ENCODE measurements at places on chromosomes 11 and 22.

DNA sequence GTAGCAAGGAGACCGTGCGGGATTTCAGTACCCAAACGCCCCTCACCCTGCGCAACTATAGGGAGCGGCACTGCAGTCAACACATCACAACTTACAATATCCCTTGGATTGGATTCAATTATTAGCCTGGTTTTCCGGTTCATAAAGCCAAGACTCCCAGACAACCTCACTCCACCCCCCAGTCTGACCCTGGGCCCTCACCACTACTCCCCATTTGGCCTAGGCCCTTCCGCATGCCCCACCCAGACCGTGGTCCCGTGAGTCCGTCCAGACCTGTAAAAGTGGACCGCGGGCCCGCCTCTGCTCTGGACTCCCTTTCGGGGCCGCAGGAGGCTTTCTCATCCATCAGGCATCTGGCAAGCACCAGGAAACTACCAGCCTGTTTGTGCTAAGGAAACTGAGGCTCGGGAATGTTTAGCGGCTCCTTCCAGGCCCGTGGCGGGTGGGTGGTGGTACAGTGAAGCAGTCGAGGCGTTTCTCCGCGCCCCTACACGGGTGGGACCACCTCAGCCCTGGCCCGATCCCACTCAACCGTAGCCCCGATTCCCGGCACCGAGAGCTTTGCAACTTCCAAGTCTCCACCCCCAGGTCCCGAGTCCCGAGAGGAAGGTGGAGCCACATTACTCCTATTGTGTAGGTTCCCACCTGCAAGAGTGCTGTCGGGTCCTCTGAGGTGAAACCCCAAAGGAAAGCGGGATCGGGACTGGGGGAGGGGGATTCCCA, 679 bp upstream of the DPP3 start:
- peak; percentile 50 for DNase-seq

GRCh38 chr11:118117790-118118601, 31.2 kb upstream of the SMIM35 start:
- no peak for DNase-seq

DNA sequence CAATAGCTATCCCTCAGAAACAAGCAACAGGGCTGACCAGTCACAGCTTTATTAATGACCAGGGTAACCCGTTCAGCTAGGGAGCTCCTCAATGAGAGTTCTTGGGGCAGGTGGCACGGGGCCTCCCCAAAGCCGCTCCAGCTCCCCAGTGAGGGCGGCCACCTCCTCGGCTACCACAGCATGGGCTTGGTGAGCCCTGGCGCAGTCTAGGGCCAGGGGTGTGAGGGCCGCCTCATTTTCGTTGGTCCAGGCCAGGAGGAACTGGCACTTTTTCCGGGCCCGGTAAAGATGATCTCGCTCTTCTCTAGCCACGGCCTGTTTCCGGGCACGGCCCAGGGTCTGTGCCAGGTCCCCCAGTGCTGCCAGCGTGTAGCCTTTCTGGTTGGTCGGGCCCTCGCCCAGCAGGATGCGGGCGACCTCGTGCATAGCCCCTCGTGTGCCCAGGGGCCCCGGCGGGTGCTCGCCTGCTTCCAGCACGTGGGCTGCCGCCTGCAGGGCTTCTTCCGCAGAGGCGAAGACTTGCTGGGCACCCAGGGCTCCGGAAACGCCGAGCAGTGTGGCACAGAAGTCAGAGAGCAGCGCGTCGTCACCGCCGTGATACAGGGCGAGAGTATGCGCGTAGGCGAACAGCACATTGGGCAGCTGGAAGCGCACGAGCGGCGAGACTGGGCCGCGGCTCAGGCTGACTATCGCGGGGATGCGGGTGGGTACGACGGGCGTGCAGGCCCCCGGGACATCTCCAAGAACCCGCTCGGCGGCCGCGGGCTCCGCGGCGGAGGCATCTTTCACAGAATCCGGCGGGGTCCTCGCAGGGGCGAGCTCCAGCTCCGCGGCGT, 913 bp downstream of the ZNHIT2 start:
- peak; percentile 65 for DNase-seq

DNA sequence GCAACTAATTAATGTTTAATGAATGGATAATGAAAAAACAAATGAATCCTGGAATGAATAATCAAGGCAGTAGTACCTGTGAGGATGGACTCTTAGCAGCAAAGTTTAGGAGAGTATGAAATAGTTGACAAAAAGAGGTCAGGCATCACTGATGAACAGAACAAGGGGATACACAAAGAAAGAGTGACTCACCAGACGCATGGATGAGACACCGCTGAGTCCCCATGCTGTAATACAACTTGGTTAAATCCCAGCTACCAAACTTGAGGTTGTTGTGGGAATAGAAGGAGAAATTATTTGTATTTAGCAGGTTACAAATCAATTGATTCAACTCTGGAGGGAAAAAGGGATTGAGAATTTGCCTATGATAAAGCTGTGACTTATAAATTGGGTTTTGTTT, 976.9 kb upstream of the TENM4 start:
- no peak for DNase-seq

Measured in choroid plexus epithelial cell (primary cell).